ENCODE measurements at places on chromosomes 2 and 18. TPM values are rescaled to one million over a fixed set of nuclear protein-coding genes. Genes with fewer than 3 reads are reported as not detected.

POLR1A gene
- 36.8 TPM for total RNA-seq

BCL2 gene
- total RNA-seq, result 4.6 TPM

CSRNP3 gene
- 0.13 TPM for total RNA-seq

CRACDL gene
- total RNA-seq, result under 0.01 TPM

IL36G gene
- not detected for total RNA-seq

CFAP53 gene
- total RNA-seq, result 0.54 TPM

ABHD1 gene
- total RNA-seq, result 0.22 TPM

REG3A gene
- not detected for total RNA-seq

FLACC1 gene
- 2.9 TPM for total RNA-seq

CXCR1 gene
- total RNA-seq, result not detected

AQP12A gene
- not detected for total RNA-seq

CDK15 gene
- 0.11 TPM for total RNA-seq

AFF3 gene
- 6.1 TPM for total RNA-seq

TAF1B gene
- total RNA-seq, result 41.7 TPM

CD8B2 gene
- total RNA-seq, result 0.13 TPM

HNRNPA3 gene
- 45.2 TPM for total RNA-seq

EIF5B gene
- 23.7 TPM for total RNA-seq

CHST9 gene
- not detected for total RNA-seq

MFSD2B gene
- 0.13 TPM for total RNA-seq

DAPL1 gene
- total RNA-seq, result not detected

COBLL1 gene
- total RNA-seq, result 33.2 TPM

HOXD3 gene
- total RNA-seq, result 6.4 TPM

SERPINB3 gene
- total RNA-seq, result not detected

MYOM1 gene
- 0.76 TPM for total RNA-seq

TUBA4B gene
- not detected for total RNA-seq

REG1A gene
- total RNA-seq, result not detected

SERPINB13 gene
- not detected for total RNA-seq

VWC2L gene
- total RNA-seq, result not detected

PPP1R1C gene
- total RNA-seq, result 2.2 TPM
